Inflammatory macrophage treated with lipopolysaccharide for 4 hours (primary cell): ENCODE measurements at places on chromosomes 11 and 22.

GRCh38 chr11:3826721-3827120 lies 14.0 kb downstream of the RHOG start:
- DNase-seq = no peak

- DNase-seq = no peak
Measured at GRCh38 chr11:20310137-20310536, 53.4 kb upstream of the HTATIP2 start.

DNA sequence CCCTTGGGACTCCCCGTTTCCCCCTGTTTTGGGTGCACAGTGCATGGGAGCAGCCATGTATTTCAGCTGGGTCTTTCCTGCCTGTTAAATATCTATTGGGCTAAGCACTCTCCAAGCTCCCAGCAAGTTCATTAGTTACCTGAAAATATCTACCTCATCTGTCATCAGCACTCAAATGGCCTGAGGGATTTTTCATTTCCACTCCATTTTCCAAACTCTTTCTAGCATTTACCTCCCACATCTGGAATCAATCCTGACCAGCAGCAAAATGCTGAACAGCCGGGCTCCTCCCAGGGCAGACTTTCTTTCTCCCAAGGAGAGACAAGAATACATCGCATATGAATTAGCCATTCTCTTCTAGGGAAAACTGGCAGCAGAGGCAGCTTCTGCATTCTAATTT lies 273.5 kb upstream of the MPPED2 start:
- no peak for DNase-seq

DNA sequence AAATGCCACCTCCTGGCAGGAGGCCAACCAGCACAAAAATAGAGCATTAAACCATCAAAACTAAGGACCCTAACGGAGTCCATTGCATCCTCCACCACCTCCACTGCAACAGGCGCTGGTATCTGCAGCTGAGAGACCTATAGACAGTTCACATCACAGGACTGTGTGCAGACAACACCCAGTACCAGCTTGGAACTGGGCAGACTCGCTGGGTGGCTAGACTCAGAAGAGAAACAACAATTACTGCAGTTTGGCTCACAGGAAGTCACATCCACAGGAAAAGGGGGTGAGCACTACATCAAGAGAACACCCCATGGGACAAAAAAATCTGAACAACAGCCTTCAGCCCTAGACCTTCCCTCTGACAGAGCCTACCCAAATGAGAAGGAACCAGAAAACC lies 11.6 kb upstream of the TMEM45B start:
- DNase-seq = no peak

GRCh38 chr11:115290893-115291292 lies 213.3 kb downstream of the CADM1 start:
- no peak for DNase-seq

GRCh38 chr11:118239509-118240205 lies 12.5 kb downstream of the MPZL3 start:
- peak; percentile 59 for DNase-seq

GRCh38 chr11:69213964-69214363 lies 58.2 kb downstream of the SMIM38 start:
- no peak for DNase-seq

GRCh38 chr11:68076371-68077042 lies 37.7 kb downstream of the TCIRG1 start:
- no peak for DNase-seq

- DNase-seq = no peak
Measured at GRCh38 chr22:44139773-44140172, 41.0 kb upstream of the PARVG start.

- no peak for DNase-seq
Measured at GRCh38 chr11:128472128-128473089, 114.9 kb downstream of the ETS1 start.

DNA sequence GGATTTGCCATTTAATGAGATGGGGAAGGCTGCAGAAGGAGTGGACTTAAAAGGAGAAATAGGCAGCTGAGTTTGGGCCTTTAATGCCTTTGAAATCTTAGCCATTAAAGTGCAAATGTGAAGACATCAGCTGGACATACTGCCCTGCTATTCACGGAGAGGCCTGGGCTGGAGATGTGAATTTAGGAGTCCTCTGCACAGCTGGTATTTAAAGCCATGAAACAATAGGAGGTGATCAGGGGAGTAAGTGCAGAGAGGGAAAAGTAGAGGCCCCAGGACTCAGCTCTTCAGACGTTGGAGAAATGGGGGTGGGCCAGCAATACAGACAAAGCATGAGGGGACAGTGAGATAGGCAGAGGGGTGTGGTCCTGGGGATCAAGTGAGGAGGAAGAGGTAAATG lies 16.6 kb downstream of the SLC3A2 start:
- no peak for DNase-seq
